ENCODE measurements at places on chromosomes 13 and 19.

DNA sequence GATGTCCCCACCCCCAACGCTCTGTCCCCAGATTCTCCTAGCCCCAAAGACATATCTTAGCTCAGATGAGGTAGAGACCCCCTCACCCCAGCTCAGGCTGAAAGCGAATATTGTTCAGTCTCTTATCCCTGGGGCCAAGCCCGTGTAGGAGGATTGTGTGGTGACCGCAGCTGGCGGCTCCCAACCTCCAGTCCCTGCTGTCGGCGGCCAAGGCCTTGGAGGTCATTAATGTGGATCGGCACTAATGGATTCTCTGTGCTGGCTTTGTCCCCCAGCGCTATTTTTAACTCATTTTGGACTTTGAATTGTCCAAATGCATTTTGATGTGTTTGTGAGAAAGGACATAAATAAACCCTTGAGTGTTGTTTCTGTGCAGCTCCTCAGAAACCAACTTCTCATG is 124.2 kb downstream of the UQCRFS1 start:
- no peak for DNase-seq

GRCh38 chr19:38721979-38722773 is 22.1 kb downstream of the CAPN12 start:
- no peak for DNase-seq

- DNase-seq, result no peak
Observed at GRCh38 chr13:94261163-94261562, 218.3 kb downstream of the DCT start.

DNA sequence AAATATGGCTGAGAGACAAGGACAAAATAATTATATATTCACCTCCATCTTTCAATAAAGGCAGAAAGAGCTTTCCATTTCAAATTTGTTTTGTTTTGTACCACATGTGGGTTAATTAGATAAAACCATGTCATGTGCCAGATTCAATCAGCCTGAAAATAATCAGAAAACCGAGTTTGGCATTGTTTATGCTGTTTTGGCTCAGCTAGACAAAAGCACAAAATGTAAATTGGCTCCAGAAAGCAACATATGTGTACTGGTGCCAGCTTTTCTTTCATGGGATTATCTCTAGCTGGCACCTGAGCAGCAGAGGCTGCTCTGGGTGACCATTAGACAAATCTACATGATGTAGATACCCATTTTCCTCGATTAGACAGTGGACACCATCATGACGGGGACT is 9.2 kb upstream of the DNAJC15 start:
- DNase-seq, result no peak

- DNase-seq, result no peak
Observed at GRCh38 chr13:54597540-54598088, 1569.0 kb downstream of the OLFM4 start.

Data from fibroblast of skin of right quadriceps (primary cell).